ENCODE measurements at places on chromosomes 3 and 15.

GRCh38 chr3:126526668-126527005 is 2.7 kb downstream of the CHST13 start:
- DNase-seq, result no peak

DNA sequence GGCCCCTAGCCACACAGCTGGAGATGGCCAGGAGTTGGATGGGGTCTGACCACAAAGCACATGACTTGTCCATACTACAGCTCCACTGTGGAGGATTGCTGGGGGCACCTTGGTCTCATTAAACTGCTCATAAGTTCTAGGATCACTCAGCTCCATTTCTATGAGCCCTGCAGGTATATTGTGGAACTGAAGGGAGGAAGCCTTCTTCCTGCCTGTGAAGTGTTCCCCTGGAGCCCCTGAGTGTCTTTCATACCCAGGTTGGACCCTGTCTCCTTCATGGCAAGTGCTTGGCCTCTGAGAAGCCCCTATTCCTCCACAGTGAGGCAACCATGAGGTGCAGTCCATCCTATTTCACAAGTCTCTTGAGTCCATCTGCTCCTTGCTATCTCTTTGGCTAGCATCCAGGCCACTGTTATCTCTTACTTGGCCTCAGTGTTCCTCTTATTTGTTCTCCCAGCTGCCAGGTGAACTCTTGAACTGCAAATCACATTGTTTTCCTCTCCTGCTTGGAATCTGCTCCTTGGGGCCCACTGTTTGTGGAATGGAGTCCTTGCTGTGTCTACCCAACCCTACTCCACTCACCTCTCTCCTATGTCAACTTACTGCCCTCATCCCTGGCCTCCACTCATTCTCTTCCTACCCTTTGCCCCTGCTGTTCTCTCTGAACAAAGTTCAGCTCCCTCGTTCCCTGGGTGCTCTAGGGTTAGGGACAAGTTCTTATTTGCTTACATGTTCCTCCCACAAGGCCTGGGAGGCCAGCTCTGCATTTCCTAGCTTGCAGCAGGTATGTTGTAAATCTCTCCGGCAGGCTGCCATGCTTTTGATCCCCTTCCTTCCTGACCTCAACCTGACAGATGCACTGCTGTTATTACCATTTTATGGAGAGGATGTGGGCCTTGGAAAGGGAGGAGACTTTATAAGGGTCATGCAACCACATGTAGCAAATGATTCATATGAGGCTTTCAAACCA is 1.2 kb downstream of the ACOX2 start:
- DNase-seq, result no peak

DNA sequence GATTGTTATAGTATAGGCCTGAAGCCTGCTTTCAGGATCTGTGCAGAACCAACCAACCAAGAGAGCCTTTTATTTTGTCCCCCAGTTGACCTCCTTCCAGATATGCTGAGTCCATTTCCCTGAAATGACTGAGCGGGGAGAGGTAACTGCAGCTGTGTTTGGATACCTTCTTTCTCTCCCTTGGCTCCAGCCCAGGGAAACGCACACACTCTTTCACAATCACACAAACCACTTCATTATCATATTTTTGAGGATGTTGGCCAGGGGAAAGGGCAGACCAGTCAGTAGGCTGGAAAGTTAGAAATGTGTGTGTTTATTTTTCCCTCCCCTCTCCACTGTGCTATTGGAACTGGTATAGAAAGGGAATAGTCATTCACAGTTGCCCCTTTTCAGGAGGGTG is 417.7 kb upstream of the TBL1XR1 start:
- peak; percentile 70 for DNase-seq

- DNase-seq, result no peak
These were observed 10.7 kb downstream of the CCR3 start for GRCh38 chr3:46252980-46253379.

DNA sequence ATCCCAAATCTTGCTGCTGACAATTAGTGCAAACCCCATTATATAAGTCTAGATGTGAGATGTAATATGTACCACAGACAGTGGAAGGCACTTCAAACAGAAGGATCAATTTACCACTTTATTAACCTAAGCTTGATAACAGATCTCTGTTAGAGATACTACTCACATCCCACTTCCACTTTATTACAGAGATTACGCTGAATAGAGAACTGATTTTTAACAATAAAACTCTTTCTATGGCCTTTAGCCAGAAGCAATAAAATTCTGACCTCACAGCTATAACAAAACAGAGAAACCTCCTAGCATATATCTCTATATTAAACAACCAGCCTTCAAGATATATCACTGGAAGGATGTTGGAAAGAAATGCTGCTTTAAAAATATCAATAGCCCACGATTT is 517.7 kb downstream of the MAGI1 start:
- no peak for DNase-seq

GRCh38 chr3:14540821-14541385 is 761 bp upstream of the GRIP2 start:
- DNase-seq, result no peak

DNA sequence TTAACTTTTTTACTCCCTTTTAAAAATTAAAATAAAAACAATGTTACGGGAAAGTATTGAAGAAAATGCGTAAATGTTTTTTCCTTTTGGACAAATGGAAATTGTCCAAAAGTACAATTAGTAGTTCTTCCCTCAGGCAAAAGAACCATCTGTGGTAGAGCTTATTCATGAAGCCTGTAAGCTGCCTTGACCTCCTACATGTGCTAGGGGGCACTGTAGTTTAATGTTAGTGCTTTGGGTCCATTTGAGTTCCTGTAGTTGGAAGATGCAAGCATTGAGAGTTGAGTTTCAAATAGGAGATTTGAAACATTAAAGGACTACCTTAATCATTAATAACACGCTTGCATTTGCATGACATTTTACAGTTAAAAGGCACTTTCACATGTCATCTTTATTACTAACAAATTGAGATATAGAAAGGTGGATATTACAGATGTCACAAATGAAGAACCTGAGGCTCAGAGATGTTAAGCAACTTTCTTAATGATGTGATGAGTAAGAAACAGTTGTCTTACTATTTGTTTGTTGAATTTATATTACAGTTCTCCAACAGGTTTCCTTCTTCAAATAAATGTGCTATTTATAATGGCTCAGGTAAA is 1.8 kb upstream of the ZNF385D start:
- peak; percentile 60 for DNase-seq

- DNase-seq, result no peak
These were observed 68.9 kb upstream of the PCSK6 start for GRCh38 chr15:101558221-101558941.

DNA sequence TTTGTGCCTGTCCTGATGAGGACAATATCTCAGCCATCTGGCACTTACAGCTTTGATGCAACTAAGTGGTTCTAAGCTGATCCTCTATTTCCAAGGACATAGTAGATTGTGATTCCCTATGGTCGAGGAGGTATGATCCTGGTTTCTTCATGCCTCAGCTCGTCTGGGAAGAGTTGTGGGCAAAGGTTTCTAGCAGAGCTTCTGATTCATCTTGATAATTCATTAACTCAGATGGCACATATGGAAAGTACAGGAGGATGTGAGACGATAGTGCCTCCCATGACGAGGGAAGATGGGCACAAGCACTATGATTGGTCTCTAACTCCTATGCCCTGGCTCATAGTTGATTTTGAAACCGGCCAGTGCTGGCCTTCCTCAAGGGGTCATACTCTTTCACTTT is 334.2 kb upstream of the SEMA6D start:
- no peak for DNase-seq

DNA sequence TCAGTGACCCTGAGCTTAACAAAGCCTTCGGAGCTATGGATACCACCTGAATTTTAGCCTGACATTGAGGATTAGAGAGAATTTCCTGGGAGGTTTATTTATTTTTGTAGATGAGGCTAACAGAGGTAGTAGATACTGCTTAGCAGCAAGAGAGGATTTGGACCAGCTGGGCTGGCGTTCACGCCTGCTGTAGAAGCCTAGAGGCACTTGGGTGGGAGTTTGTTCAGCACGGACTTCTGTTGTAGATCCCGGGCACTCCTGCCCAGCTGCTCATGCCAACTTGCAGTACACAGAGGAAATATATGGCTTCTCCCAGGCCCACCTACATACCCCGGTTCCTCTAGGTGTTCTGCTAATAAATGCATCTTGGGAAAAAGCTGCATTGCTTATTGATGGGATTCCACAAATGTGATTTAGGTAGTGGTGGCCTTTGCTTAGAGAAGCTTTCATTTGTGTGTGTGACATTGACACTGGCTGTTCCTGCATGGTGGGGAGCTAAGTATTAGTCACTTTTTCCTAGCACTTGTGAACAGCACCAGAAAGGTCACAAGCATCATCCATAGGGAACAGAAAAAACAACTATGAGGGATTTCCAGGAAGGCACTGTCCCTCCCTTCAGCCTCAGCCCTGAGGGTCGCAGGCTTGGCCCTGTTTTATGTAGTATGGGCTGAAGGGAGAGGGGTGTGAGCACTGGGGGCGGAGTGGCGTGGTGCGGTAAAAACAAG is 324.8 kb upstream of the LRRFIP2 start:
- no peak for DNase-seq

DNA sequence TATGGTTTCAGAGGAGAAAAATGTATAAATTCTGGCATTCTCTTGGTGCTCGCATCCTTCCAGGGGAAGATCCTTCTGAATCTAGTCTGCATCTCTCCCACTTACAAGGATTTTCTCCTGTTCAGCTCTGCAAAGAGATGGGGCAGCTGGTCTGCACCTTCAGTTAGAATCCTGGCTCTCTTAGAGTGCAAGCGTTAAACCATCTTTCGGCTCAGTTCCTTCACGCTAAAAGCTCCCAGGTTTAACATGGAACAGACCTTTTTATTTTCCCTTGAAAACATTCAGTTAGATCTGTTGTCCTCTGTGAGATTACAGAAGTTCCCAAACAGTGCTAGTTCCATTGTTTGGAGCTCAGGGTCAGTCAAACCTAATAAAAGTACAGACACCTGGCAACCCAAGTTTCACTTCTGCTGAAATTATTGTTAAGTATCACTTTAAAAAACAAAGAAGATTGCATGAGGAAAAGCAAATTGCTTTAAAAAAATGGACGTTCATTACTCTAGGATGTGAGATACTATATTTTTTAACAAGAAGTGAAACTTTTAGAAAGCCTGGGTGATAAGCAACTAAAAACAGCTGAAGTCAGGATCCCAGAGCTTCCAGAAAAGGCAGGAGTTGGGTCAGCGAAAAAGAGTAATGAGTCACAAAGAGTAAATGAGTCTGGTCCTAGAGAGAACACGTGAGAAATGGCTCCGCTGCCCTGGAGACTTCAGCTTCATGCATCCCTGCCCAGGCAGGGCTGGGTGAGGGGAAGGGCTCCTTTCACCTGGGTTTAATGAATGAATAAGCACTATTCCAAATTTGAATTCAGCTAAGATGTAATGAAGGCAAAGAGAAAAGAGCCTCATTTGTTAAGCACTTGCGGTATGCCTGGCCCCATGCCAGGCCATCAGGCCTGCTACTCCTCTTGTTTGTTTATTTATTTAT is 63.3 kb downstream of the ABTB1 start:
- peak; percentile 76 for DNase-seq

GRCh38 chr3:70833239-70833960 is 521.0 kb upstream of the MDFIC2 start:
- DNase-seq, result no peak

- no peak for DNase-seq
These were observed 222.1 kb upstream of the CHRM5 start for GRCh38 chr15:33746203-33746602.

DNA sequence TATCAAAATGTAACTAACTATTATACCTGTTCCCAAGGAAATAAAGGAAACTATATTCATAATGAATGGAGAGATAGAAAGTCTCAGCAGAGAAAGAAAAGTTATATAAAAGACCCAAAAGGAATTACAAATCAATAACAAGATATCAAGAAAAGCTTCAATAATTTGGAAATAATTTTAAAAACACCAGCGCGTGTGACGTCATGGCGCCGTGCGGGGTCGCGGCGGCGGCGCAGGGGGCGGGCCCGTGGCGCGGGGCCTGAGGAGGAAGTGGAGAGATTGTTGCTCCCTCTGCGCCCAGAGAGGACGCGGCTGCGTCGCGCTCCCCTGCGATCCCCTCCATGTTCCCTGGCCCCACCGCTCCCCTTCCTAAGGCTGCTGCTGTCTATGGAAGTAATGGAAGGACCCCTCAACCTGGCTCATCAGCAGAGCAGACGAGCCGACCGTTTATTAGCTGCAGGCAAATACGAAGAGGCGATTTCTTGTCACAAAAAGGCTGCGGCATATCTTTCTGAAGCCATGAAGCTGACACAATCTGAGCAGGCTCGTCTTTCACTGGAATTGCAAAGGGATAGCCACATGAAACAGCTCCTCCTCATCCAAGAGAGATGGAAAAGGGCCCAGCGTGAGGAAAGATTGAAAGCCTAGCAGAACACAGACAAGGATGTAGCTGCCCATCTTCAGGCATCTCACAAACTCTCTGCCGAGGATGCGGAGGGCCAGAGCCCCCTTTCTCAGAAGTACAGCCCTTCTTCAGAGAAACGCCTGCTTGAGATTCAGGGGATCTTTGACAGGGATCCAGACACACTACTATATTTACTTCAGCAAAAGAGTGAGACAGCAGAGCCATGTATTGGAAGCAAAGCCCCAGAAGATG is 4.1 kb downstream of the XCR1 start:
- DNase-seq, result no peak

DNA sequence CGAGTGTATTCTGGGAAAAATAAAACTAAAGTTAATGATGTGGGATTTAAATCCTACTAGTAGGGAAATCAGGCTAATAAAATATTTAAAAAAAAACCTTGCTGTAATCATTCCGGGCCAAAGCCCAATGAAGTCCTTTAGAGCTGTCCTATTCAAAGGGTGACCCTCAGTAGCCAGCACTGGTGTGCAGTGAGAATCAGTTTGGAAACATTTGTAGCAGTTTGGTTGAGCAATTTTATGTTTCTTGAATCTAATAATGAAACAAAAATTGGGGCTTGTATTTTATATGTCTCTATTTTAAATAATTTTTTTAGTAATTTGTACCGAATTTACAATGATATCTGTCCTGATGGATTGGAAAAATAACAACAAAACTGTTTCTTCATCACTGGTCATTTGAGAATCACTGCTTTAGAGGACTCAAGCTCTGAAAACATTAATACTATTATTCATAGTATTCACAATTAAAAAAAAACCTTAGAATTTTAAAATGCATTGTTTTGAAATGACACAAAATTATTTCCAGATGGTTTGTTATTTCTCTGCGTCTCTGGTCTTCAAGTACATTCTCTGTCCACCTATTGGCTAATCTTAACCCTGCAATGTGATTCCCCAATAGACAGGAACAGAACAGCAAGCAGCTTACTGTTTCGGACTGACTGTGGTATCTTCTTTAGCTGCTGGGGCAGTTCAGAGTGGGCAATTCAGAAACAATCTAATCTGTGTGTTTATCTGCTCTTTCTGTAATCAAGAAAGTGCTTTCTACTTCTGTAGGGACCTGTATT is 71.2 kb downstream of the OTOL1 start:
- peak; percentile 79 for DNase-seq
